ENCODE measurements at places on chromosomes 16 and 17.

- DNase-seq = no peak
Observed at GRCh38 chr16:81467072-81467471, 22.5 kb downstream of the CMIP start.

DNA sequence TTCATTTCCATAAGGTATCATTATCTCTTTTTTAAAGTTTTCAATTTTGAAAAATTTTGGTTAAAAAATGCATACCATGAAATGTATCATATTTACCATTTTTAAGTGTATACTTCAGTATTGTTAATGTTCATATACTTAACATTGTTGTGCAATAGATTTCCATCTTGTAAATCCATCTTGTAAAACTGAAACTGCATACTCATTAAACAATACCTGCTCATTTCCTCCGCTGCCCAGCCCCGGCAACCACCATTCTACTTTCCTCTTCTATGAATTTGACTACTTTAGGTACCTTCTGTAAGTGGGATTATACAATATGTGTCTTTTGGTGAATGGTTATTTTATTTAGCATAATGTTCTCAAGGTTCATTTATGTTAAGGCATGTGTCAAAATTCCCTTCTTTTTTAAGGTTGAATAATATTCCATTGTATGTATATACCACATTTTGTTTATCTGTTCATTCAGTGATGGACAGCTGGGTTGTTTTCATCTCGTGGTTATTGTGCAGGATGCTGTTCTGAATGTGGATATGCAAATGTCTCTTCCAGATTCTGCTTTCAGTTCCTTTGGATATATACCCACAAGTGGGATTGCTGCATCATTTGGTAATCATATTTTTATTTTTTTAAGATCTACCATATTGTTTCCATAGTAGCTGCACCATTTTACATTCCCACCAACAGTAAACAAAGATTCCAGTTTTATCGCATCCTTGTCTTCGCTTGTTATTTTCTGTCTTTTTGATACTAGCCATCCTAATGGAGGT is 6.7 kb downstream of the CCL2 start:
- DNase-seq = no peak

DNA sequence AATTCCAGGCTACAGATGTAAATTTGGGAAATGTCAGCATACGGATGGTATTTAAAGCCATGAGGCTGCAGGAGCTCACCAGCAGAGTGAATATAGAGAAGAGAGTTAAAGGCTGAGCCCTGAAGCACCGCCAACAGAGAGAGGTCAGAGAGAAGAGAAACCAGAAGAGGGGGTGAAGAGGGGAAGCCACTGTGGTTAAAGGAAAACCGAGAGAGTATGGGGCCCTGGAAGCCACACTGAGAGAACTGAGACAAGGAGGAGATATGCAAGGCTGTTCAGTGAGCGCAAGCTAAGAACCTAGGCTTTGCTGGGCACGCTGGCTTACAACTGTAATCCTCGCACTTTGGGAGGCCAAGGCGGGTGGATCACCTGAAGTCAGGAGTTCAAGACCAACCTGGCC is 24.6 kb downstream of the COPRS start:
- no peak for DNase-seq

- DNase-seq = no peak
Observed at GRCh38 chr17:76252040-76252954, 12.0 kb upstream of the RNF157 start.

DNA sequence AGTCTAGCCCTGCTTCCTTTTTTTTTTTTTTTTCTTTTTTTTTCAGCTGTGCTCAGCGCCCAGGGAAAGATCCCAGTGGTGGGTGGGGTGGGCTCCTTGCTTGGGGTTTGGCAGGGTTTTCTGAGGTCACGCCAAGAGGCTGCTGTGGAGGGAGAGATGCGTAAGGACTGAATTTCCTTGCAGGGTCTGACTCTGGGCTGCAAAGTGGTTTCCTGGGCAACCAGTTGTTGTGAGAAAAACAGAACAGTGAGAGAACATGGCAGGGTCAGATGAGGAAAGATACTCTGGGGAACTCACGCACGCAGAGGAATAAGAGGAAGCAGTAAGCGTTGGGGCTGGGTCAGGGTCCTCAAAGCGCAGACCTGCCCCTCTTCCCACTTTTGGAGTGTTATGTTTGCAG is 119.5 kb downstream of the IRF8 start:
- DNase-seq = no peak

GRCh38 chr16:88635671-88636319 is 2.6 kb upstream of the IL17C start:
- no peak for DNase-seq

DNA sequence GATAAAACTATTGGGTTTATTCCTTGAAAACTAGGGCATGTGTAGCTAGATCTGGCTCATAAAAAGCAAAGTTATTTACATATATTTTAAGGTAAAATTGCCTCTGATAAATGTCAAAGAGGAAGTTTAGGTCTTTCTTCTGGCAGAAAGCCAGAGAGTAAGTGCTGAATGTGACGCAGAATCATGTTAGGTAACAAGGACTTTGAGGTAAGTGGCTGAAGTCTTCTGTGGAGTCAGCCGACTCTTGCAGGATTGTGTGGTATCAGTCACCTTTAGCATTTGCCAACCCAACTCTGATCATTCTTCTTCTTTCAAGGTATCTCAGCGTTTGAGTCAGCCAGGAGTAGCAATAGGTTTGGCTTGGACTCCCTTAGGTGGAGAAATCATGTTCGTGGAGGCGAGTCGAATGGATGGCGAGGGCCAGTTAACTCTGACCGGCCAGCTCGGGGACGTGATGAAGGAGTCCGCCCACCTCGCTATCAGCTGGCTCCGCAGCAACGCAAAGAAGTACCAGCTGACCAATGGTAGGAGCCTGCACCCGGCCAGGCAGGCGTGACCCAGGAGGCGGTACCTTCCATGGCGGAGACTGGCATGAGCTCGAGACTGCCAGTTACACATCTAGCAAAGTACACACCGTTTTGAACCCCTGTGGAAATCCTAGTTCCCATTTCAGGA is 37.9 kb downstream of the SIAH1 start:
- no peak for DNase-seq
